Karpas-422 (cell line): ENCODE measurements at places on chromosomes 1 and 21. TPM values are rescaled to one million over a fixed set of nuclear protein-coding genes. Genes with fewer than 3 reads are reported as not detected.
A peak's percentile ranks its signal among the peaks of the same experiment; 100 is the strongest.

GRCh38 chr1:7558921-7559869, 211.9 kb upstream of the VAMP3 start:
- peaks cover 67% of the 10 kb centered on the region for H3K4me1 ChIP-seq
- H3K27me3 ChIP-seq, result no peaks in the 10 kb centered on the region
- no peaks in the 10 kb centered on the region for H3K36me3 ChIP-seq
- DNase-seq, result no peak

DNA sequence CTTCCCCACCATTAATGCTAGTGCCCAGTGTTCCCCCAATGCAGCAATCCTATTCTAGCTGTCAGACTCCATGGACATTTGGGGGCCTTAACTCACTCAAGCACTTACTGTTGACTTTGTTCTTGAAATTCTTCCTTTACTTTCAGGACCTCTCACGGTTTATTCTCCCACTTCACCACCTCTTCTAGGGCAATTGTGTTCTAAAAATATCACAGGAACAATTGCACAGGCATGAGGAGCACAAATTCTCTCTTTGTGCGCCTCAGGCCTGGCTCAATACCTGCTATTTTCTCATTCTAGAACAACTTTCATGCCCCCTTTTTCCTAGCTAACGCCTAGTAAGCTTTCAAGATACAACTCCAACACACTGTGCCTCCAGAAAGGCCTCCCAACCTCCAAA, 7.3 kb downstream of the MAB21L3 start:
- H3K4me3 ChIP-seq, result no peak overlapping the region
- no peak for DNase-seq
- H3K4me1 ChIP-seq, result no peaks in the 10 kb centered on the region

GRCh38 chr1:161121042-161121650, 3.2 kb downstream of the NIT1 start:
- H3K27me3 ChIP-seq, result no peaks in the 10 kb centered on the region
- no peak overlapping the region for H3K4me3 ChIP-seq
- peaks cover 35% of the 10 kb centered on the region for H3K4me1 ChIP-seq
- no peak for DNase-seq

GRCh38 chr21:41769521-41769920, 2.7 kb upstream of the RIPK4 start:
- H3K36me3 ChIP-seq, result no peaks in the 10 kb centered on the region
- no peak overlapping the region for H3K27ac ChIP-seq
- H3K4me3 ChIP-seq, result no peak overlapping the region
- DNase-seq, result no peak
- no peaks in the 10 kb centered on the region for H3K27me3 ChIP-seq

DNA sequence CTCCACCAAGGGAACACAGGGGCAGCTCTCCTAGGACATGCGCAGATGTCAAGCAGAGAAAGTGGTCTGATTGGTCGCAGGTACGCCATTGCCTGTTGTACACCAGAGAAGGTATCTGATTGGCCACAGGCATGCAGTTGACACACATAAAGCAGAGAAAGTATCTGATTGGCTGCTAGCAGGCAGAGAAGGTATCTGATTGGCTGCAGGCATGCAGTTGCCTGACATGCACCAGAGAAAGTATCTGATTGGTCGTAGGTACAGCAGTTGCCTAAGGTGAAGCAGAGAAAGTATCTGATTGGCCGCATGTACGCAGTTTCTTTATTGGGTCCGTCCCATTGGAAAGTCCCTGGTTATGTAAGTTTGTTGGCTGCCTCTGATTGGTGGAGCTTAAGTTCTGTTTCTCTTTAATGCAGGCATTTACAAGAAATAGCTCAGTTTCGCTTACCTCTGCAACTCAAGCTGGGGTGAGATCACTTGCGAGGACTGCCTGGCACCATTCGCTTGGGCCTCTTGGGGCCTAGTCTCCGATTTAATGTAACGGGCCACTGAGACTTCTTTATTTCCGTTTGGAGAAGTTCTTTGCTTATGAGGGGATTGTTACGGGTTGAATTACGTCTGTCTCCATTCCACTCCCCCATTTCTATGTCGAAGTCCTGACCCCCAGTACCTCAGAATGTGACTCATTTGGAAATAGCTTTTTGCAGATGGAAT, 74.2 kb downstream of the SIK1 start:
- no peaks in the 10 kb centered on the region for H3K27me3 ChIP-seq
- DNase-seq, result peak; percentile 99
- no peaks in the 10 kb centered on the region for H3K36me3 ChIP-seq
- H3K4me3 ChIP-seq, result peak overlapping the region; percentile 50
- peaks cover 44% of the 10 kb centered on the region for H3K4me1 ChIP-seq

DNA sequence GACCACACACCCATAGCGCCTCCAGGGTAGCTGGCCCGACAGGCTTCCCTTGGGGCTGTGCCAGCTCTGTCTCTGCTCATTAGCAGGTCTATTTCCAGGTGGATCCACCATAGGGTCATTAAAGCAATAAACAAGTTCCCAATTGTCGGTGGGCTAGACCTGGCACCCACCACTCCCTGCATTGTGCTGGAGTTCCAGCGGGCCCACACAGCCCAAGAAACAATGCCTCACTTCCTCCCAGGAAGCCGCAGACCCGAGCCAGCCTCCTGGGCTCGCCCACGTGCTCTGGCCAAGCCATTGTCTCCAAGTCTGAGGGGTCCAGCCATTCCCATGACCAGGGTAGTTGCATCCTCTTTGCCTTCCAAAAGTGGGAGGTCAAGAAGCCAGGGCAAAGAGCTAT, 27.5 kb upstream of the SOX13 start:
- no peaks in the 10 kb centered on the region for H3K4me1 ChIP-seq
- H3K27me3 ChIP-seq, result no peaks in the 10 kb centered on the region
- no peak overlapping the region for H3K27ac ChIP-seq
- no peak for DNase-seq
- H3K4me3 ChIP-seq, result no peak overlapping the region
- no peaks in the 10 kb centered on the region for H3K36me3 ChIP-seq

DNA sequence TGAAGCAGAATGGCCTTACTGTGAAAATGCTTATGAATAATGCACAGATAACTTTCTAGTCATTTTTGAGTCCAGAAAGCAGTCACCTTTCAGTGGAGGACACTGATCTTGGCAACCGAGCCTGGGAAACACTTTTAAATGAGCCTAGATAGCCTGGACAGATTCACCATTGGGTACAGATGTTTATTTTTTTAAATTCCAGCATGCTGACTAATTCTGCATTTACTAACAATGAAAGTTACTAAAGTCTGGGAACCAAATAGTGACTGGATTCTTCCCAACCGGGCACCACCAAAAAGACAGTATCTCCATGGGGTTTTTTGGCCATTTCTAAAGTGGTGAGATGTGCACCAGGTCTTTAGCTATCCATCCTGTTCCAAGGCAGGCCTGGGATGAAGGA, 3.3 kb upstream of the FMOD start:
- no peak overlapping the region for H3K27ac ChIP-seq
- peaks cover 18% of the 10 kb centered on the region for H3K4me1 ChIP-seq
- no peaks in the 10 kb centered on the region; the same call in 1 of the 2 replicates for H3K36me3 ChIP-seq
- no peak for DNase-seq

DNA sequence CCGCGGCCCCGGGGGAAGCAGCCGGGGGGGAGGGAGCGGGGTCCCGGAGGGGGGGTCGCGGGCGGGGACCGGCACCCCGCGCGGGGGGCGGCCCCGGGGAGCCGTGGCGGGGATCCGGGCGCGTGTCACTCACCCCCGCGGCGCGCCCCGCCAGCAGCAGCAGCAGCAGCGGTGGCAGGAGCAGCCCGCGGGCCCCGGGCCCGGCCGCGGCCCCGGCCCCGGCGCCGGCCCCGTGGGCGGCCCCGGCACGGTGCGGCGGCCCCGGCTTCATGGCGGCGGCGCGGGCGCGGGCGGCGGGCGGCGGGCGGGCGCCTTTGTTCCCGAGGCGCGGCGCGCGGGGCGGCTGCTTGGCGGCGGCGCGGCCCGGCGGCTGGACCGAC, 252 bp downstream of the SDC3 start:
- H3K27ac ChIP-seq, result no peak overlapping the region
- H3K4me3 ChIP-seq, result no peak overlapping the region
- H3K36me3 ChIP-seq, result no peaks in the 10 kb centered on the region
- no peaks in the 10 kb centered on the region for H3K4me1 ChIP-seq

- no peaks in the 10 kb centered on the region for H3K27me3 ChIP-seq
- H3K36me3 ChIP-seq, result no peaks in the 10 kb centered on the region
- no peak overlapping the region for H3K27ac ChIP-seq
- DNase-seq, result no peak
Observed at GRCh38 chr1:179818743-179819173, 58.8 kb downstream of the TOR1AIP2 start.

- H3K4me3 ChIP-seq, result no peak overlapping the region
- 0 out of 2 replicates have a peak, but pooled peaks cover 3% of the 10 kb centered on the region for H3K4me1 ChIP-seq
- DNase-seq, result no peak
- no peaks in the 10 kb centered on the region for H3K36me3 ChIP-seq
Observed at GRCh38 chr1:115922801-115923200, 53.5 kb upstream of the SLC22A15 start.

DNA sequence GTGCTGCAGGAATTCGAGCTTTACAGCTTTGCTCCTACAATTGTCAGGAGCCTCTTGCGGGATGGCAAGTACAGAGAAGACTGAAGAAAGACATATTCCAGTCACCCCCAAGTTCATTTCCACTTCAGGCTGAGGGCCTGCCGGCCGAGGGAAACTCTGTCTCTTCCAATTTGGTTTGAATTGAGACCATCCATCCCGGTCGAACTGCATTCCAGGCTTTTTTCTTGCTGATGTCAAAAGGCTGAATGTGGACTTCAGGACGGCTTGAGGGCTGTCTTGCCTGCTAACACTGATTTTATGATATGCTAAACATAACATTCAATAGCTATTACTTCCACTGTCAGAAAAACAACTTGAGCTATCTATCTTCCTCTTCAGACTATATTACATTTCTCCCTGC, 79.8 kb upstream of the PLXNA2 start:
- H3K27ac ChIP-seq, result no peak overlapping the region
- no peak overlapping the region for H3K4me3 ChIP-seq
- DNase-seq, result no peak
- H3K4me1 ChIP-seq, result no peaks in the 10 kb centered on the region

- no peak overlapping the region for H3K27ac ChIP-seq
- H3K27me3 ChIP-seq, result no peaks in the 10 kb centered on the region
- H3K4me1 ChIP-seq, result peaks cover 28% of the 10 kb centered on the region
- DNase-seq, result peak; percentile 60
- H3K36me3 ChIP-seq, result no peaks in the 10 kb centered on the region
Observed at GRCh38 chr1:41578712-41579335, 94.3 kb upstream of the EDN2 start.

DNA sequence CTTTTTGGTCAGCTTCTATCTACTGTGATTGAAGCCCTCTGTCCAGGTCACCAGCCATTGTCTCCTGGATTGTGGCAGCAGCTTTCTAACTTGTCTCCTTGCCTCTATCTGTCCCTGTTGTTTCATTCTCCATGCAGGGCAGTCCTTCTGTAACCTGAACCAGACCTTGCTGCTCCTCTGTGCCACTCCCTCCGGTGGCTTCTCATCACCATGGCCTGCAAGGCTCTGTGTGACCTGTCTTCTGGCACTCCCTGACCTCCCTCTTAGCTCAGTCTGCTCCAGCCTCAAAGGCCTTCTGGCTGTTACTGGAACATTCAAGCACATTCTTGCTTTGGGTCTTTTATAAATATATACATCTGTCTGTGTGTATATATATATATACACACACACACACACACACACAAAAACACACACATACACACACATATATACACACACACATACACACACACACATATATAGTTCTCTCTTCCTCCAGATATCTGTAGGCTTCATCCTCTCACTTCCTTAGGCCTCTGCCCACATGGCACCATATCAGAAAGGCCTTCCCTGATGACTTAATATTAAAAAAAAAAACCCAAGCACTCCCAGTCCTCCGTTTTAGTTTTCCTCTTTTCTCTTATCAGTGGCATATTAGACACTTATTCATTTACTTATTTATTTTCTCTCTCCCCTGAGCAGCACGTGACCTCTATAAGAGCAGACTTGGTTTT, 21.2 kb upstream of the JUN start:
- no peak overlapping the region for H3K4me3 ChIP-seq
- H3K36me3 ChIP-seq, result no peaks in the 10 kb centered on the region
- H3K4me1 ChIP-seq, result no peaks in the 10 kb centered on the region
- no peak overlapping the region for H3K27ac ChIP-seq
- DNase-seq, result peak; percentile 41

DNA sequence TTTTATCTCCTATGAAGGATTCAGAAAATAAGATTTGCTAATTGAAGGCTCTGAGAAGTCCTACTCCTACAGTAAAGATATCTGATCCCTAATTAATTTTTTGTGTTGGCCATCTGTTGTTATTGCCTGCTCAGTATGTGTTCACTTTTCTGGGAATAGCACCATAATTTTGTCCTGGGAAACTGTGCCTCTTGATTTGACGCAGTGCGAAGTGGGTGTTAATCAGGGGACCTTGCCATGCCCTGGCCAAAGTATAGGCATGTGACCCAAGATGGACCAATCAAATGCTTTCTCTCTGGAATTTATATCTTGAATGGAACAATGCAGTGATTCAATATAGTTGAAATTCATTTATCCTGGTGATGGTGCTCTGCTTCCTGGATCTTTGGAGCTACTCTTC, 30.4 kb upstream of the GNG12 start:
- DNase-seq, result no peak
- no peak overlapping the region for H3K27ac ChIP-seq
- H3K36me3 ChIP-seq, result no peaks in the 10 kb centered on the region
- no peak overlapping the region for H3K4me3 ChIP-seq

- DNase-seq, result peak; percentile 84
- peaks cover 36% of the 10 kb centered on the region for H3K36me3 ChIP-seq
- H3K27me3 ChIP-seq, result no peaks in the 10 kb centered on the region
- H3K4me1 ChIP-seq, result peaks cover 57% of the 10 kb centered on the region
- peak overlapping the region; percentile 56 for H3K27ac ChIP-seq
Observed at GRCh38 chr1:112954945-112955772, 837 bp downstream of the SLC16A1 start.

DNA sequence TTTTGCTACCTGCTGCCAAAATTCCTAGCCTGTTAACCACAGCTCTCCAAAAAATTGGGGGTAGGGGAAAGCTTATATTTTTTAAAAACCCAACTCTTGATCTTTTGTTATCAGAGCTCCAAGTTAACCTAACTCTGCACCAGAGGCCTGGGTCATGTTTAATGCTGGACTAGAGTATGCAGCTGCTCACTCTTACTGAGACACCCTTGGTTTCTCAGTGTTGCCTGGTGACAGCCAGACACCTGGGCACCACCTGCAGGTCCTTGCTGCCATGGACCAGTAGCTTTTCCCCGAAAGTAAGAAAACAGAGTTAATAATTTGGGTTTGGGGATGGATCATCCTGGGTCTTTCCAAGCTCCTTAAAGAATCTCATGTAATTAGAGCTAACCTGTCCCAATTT, 30.1 kb downstream of the KCNJ6 start:
- no peak for DNase-seq
- H3K4me1 ChIP-seq, result no peaks in the 10 kb centered on the region
- H3K27me3 ChIP-seq, result no peaks in the 10 kb centered on the region

GRCh38 chr1:244114892-244115291, 63.8 kb downstream of the ZBTB18 start:
- H3K4me1 ChIP-seq, result no peaks in the 10 kb centered on the region
- H3K27ac ChIP-seq, result no peak overlapping the region
- H3K27me3 ChIP-seq, result no peaks in the 10 kb centered on the region
- no peak overlapping the region for H3K4me3 ChIP-seq

GRCh38 chr1:169363046-169363730, 4.4 kb downstream of the NME7 start:
- no peak overlapping the region for H3K27ac ChIP-seq
- H3K4me3 ChIP-seq, result no peak overlapping the region
- DNase-seq, result no peak

RGS16 gene
- total RNA-seq, result 19.0 and 27.7 TPM in 2 replicates

RFX5 gene
- 101 and 159 TPM in 2 replicates for total RNA-seq

RGS7 gene
- not detected in 2 replicates for total RNA-seq

CERS2 gene
- 91.6 and 140 TPM in 2 replicates for total RNA-seq

VANGL2 gene
- total RNA-seq, result 0.07 TPM in 1 of 2 replicates, not detected in the other

FCMR gene
- not detected in 2 replicates for total RNA-seq

IGSF9 gene
- not detected in 2 replicates for total RNA-seq

EFNA1 gene
- not detected in 2 replicates for total RNA-seq

GBP5 gene
- total RNA-seq, result not detected in 2 replicates

LMX1A gene
- total RNA-seq, result not detected in 2 replicates

PRAMEF6 gene
- not detected in 2 replicates for total RNA-seq

S100A14 gene
- total RNA-seq, result not detected in 2 replicates
